ENCODE measurements at places on chromosomes 16 and 17. TPM values are rescaled to one million over a fixed set of nuclear protein-coding genes. Genes with fewer than 3 reads are reported as not detected.
A peak's percentile ranks its signal among the peaks of the same experiment; 100 is the strongest.

GRCh38 chr17:16933317-16934132 is 38.4 kb downstream of the TNFRSF13B start:
- DNase-seq, result no peak

GRCh38 chr16:85563515-85564276 is 49.4 kb upstream of the GSE1 start:
- DNase-seq, result no peak

DNA sequence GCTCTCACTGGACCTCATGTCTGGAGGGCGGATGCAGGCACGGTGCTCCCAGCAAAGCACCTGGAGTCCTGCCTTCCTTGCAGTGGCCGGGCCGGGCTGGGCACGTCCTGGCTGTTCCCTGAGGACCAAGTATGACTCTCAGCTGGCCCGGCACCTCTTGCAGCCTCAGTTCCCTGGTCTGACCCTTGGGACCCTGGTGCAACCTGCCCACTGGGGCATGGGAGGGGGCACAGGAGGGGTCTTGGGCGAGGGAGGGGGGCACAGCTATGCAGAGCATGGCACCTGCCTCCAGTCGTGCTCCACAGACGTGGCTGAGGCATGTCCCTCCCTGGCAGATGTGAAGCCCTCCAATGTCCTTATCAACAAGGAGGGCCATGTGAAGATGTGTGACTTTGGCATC is 19.6 kb downstream of the MAP2K3 start:
- DNase-seq, result no peak

DNA sequence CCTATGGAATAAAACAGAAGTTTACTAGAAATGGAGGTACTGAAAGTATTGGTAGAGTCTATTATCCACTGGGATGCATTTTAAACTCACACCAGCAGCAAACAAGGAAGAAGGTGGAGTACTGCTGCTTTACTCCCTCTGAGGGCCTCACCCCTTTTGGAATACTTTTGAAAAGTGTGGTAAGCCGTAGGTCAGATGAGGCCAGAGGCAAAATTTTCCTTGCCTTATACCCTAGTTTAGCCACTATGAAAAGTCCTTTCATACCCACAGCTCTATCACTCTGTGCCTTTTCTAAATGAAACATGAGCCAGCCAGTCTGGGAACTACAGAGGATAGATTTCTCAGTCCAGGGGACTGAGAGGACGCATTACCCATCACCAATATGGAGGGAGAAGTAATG is 14.0 kb downstream of the GDE1 start:
- DNase-seq, result no peak

ARMC7 gene
- total RNA-seq, result 3.1 TPM

EVI2A gene
- 11.8 TPM for total RNA-seq

CD300C gene
- not detected for total RNA-seq

GRCh38 chr16:77898671-77899211 is 110.4 kb downstream of the VAT1L start:
- DNase-seq, result peak; percentile 70

DNA sequence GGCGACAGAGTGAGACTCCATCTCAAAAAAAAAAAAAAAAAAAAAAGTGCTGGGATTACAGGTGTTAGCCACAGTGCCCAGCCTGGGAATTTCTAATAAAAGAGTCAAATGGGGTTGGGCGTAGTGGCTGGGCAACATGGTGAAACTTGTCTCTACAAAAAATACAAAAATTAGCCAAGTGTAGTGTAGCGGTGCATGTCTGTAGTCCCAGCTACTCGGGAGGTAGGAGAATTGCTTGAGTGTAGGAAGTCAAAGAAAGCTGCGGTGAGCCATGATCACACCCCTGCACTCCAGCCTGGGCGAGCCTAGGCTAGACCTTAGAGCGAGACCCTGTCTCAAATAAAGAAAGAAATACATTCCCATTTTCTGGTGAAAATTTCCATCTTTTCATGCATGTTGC is 2.4 kb upstream of the UTS2R start:
- no peak for DNase-seq

COG8 gene
- 29.2 TPM for total RNA-seq

DNA sequence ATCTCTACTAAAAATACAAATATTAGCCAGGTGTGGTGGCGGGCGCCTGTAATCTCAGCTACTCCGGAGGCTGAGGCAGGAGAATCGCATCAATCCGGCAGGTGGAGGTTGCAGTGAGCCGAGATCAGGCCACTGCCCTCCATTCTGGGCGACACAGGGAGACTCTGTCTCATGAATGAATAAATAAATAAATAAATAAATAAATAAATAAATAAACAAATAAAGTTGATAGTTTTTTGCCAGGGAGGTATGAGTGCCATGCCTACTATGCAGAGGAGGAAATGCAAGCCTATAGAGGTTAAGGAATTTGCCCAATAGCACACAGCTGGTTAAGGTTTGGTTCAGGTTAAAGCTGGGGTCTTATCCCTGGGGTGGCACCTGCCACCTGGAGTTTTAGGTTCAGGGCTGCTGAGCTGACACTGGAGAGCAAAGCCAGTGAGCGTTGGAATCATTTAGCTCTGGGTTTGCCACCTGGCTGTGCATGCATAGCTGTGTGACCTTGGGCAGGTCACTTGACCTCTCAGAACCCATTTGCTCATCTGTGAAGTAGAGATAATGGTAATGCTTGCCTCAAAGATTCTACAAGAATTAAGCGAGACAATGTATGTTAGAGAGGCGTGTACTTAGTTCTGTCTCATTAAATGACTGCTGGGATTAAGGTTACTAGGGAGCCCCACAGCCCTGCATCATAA is 1.2 kb downstream of the OTOA start:
- DNase-seq, result no peak

DNA sequence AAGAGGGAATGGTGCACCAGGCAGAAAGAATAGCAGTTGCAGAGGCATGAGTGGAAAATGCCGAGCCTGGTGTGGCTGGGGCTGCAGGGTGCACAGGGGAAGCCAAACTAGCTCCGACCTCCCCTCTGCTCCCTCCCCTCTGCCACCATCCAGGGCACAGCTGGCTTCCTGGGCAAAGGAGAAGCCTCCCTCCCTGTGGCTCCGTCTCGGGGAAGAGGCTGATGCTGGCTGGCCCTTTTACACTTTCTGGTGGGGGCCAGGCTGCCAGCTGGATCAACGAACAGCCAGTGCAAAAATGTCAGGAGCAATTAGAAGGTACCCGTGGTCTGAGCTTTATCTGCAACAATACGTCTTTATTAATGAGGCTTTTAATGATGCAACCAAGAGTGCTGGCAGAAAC is 37.1 kb upstream of the KCNJ12 start:
- DNase-seq, result no peak

GRCh38 chr17:62746941-62747340 is 61.2 kb downstream of the MARCHF10 start:
- DNase-seq, result no peak

- no peak for DNase-seq
Measured at GRCh38 chr16:86213437-86214205, 296.7 kb upstream of the FOXF1 start.

- DNase-seq, result no peak
Measured at GRCh38 chr17:72518159-72518732, 397.4 kb downstream of the SOX9 start.

GRCh38 chr17:40596261-40596919 is 31.1 kb upstream of the CCR7 start:
- DNase-seq, result peak; percentile 7

TMC8 gene
- not detected for total RNA-seq

- DNase-seq, result peak; percentile 18
Measured at GRCh38 chr16:65312071-65312470, 190.2 kb upstream of the CDH11 start.

Measured in fibroblast of lung (primary cell).